Stromal cell of bone marrow (primary cell): ENCODE measurements at places on chromosomes 3 and 15.

DNA sequence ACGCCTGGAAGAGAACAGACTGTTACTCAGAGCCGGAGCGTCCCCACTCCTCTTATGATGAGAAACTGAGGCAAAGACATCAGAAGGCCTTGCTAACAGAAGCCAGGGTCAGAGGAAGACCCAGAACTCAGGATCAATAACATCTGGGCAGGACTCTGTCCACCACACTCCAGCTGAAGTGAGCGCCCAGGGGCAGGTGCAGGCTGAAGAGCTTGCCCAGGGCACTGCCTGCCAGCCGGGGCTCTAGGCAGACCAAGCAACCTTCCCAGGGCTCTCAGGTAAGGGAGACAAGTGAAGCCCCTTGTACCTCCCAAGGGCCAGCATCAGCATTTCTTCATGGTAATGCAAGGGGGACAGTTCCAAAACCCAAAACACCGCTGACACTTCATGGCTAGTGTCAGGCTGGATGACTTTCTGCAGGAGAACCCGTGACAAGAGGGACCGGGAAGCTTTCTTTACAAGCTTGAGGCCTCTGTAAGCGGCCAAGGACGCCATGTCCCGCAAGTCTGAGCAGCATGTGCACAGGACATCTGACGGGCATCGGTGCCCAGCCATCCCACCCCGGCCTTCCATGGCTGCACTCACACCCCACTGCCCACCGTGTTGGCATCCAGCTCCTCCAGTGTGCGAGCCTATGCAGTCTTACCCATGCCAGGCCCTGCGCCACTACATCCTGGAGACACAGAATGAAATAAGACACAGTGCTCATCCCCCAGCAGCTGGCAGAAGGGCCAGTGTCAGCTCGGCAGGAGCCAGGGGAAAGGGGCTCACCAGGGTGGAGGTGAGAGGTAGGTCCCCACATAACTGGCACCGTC lies 14.1 kb downstream of the XXYLT1 start:
- no peak for DNase-seq

GRCh38 chr3:128051459-128051836 lies 789 bp upstream of the SEC61A1 start:
- no peak for DNase-seq

- no peak for DNase-seq
Measured at GRCh38 chr3:25785826-25786225, 2.6 kb upstream of the NGLY1 start.

- peak; percentile 36 for DNase-seq
Measured at GRCh38 chr15:71328453-71328852, 213.2 kb downstream of the THSD4 start.

GRCh38 chr15:98529205-98530145 lies 118.9 kb upstream of the IGF1R start:
- no peak for DNase-seq

- no peak for DNase-seq
Measured at GRCh38 chr3:127441764-127442163, 148.8 kb downstream of the TPRA1 start.

DNA sequence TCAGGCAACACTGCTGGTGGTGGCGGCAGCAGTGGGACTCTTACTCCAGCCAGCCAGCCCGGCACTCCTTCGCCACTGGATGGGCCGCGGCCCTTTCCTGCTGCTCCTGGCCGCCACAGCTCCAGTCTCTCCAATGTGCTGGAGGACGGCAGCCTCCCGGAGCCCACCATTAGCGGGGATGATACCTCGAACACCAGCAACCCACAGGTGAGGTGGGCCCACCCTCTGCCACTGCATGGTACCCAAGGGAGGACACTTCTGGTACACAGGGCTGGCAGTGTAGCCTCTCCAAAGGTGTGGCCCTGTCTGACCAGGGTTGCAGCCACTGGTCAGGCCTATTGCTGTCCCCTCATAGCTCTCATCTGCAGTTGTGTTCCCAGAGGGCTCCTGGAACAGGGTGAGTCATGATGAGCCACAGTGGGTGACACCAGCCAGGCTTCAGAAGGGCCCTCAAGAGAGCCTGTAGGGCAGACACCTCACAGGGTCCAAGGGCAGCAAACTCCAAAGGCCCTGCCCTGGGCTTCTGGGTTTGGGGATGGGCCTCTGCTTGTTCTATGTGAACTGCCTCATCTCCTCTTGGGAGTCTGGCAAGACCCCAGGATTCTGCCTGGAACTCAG lies 20.8 kb downstream of the NBEAL2 start:
- DNase-seq = no peak

GRCh38 chr3:132509096-132509495 lies 88.0 kb upstream of the ACKR4 start:
- no peak for DNase-seq

GRCh38 chr3:46435081-46435726 lies 28.1 kb downstream of the CCRL2 start:
- DNase-seq = no peak

DNA sequence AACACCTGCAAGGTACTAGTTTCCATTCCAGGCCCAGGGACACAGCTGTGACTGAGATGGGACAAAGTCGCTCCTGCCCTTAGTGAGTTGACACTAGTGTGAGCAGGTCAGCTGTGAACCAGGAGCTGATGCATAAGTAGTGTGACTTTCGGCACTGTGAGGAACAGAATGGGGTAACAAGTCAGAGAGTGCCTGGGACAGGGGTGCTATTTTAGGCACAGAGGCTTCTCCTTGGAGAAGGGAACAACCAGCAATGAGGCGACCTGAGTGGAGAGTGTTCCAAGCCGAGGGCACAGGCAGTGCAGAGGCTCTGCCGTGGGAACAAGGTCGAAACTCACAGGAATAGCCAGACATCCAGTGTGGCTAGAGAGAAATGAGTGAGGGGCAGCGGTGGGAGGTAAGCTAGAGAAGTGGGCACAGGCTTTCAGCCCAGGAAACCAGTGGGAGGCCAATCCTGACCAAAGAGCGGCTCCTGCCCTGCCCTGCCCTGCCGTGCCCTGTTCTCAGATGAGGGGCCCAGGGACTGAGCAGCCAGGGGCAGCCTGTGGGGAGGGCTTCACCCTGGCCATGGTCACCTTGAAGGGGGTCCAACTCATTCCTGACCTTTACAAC lies 14.2 kb downstream of the DNAH1 start:
- DNase-seq = no peak

- DNase-seq = no peak
Measured at GRCh38 chr3:9912294-9912935, 4.5 kb upstream of the IL17RC start.

DNA sequence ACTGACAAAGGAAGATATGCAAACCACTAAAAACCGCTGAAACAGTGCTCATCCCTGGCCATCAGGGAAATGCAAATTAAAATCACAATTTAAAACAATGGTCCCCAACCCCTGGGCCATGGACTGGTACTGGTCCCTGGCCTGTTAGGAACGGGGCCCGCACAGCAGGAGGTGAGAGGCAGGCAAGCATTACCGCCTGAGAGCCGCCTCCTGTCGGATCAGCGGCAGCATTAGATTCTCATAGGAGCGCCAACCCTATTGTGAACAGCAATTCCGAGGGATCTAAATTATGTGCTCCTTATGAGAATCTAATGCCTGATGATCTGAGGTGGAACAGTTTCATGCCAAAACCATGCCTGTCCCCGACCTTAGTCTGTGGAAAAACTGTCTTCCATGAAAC lies 14.4 kb downstream of the SLC12A6 start:
- DNase-seq = no peak

GRCh38 chr3:13529196-13530112 lies 19.5 kb upstream of the FBLN2 start:
- DNase-seq = no peak
